ENCODE measurements at places on chromosomes 16 and 17.
A peak's percentile ranks its signal among the peaks of the same experiment; 100 is the strongest.

- no peak for DNase-seq
Measured at GRCh38 chr16:78278056-78278450, 178.6 kb downstream of the WWOX start.

- DNase-seq: no peak
Measured at GRCh38 chr16:30924913-30925631, 1.7 kb downstream of the FBXL19 start.

DNA sequence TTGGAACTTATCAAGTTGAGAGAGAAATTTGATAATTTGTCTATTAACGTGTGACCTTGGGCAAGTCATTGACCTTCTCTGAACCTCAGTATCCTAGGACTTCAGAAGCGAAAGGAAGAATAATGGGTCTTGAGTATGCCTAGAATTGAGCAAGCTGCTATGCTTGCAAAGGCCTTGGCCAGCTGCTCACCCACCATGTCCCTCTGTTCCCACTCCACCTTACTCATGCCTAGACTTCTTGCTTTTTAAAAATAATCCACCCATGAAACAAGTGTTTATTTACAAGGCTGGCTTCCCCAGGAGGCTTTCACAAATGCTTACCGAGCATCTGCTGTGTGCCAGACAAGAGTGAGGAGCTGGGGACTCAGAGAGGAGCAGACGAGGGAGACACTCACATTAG lies 590.6 kb downstream of the MAF start:
- no peak for DNase-seq

- no peak for DNase-seq
Measured at GRCh38 chr17:74574489-74575142, 7.3 kb upstream of the CD300H start.

DNA sequence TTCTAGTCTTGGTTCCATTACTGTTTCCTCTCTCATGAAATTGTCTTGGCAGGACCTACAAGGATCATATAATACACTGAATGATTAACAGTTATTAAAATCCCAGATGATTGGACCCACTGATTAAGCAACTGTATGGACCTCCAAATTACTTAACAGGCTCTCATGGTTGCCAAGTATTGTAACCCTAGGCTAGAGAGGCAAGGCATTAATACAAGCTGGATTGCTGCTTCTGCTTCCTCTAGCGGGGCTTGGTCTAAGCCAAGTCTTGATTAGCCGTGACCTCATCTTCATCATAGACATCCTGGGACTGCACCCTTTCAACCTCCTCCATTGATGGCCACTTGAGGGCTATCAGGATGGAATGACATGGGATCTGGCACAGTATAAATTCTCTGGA lies 46.9 kb downstream of the SYCE1L start:
- DNase-seq: no peak

GRCh38 chr16:61993108-61993507 lies 43.1 kb downstream of the CDH8 start:
- no peak for DNase-seq

- peak; percentile 37 for DNase-seq
Measured at GRCh38 chr17:9021158-9021991, at the start of gene NTN1. NTN1 (plus strand) TSS chr17:9021510; CDS start chr17:9022374, 864 bp downstream.

DNA sequence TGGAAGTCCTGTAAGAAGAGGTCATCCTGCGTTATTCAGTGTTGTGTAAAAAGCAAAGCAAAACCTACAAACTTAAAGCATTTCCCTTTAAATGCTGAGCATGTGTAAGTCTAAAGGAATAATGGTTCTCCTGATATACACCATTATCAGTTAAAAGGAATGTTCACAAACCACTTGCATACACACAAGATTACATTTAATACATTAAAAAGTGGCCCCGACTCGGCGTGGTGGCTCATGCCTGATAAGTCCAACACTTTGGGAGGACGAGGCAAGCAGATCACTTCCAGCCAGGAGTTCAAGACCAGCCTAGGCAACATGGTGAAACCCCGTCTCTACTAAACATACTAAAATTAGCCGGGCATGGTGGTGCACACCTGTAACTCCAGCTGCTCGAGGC lies 30.5 kb downstream of the CPPED1 start:
- DNase-seq: no peak

DNA sequence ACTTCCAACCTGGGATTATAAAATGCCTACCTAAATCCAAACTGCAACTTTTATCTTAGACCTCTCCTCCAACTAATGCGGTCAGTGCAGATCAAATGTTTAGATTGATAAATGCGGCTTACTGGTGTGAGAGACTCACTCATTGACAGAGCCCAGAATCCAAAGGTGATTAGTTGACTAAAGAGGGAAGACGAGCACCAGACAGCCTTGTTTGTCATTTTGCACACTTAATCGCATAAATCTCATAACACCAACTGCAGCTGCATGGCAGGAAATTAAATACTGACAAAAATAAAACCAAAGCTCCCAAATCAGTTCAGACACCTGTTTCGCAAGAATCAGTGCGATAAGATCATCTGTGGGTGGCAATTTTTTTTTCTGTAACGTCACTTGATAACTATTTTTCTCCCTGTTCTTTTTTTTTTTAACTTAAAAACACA lies 35.9 kb downstream of the NACA2 start:
- DNase-seq: no peak

- no peak for DNase-seq
Measured at GRCh38 chr16:53598511-53599275, 95.7 kb upstream of the AKTIP start.

- no peak for DNase-seq
Measured at GRCh38 chr17:77877646-77878355, 80.7 kb upstream of the TNRC6C start.

DNA sequence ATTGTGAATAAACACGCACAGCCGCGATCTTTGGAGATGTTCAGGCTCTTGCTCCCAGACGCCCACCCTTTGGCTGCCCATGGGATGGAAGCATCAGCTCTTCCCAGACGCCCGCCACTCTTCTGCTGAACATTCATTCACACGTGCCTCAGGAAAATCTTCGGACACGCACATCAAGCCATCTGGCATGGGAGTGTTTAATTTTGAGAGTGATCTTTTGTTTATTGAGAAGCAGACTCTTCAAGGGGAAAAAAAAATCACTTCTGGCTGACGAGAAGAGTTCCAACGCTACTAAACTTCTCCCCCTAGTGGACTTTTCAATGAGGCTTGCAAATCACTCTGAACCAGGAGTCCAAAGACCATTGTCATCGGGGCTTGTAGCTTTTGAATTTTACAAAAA lies 62.0 kb upstream of the NUDT7 start:
- DNase-seq: no peak

DNA sequence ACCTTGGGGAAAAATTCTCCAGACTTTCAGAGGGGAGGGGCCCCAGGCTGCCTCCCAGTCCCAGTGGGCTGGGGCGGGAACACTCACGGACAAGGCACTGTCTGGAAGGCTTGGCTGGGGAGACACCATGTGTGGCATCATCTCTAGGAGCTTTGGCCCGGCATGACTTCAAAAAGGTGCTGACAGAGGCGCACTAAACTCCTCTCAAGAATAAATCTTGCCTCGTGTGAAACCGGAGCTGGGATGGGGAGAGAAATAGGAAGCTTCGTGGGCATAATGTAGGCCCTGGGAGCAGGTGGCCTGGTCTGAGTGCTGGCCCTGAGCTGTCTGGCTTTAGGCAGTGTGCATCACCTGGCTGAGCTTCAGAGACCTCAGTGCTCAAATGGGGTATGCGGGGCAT lies 5.7 kb downstream of the WSCD1 start:
- DNase-seq: no peak

DNA sequence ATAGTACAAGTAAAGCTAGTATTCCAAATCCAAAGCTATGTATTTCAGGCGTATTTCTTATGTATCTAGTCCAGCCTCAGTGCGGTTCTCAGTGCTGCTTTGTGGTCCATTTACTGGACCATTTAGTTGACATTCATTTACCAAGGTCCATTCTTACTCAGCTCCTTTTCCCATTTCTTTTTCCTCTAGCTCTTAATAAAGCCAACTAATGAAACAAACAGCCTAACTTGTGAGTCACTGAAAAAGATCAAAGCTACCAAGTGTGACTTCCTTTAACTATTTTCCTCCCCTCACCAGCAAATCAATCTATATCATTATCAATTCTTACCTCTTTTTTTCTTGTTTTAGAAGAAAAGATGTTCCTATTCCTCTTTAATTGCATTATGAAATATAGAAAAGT lies 64.0 kb downstream of the CYB561 start:
- no peak for DNase-seq

GRCh38 chr17:78226759-78227454 lies 4.5 kb upstream of the TMEM235 start:
- DNase-seq: no peak

GRCh38 chr16:88390735-88391134 lies 8.0 kb downstream of the ZNF469 start:
- DNase-seq: no peak

DNA sequence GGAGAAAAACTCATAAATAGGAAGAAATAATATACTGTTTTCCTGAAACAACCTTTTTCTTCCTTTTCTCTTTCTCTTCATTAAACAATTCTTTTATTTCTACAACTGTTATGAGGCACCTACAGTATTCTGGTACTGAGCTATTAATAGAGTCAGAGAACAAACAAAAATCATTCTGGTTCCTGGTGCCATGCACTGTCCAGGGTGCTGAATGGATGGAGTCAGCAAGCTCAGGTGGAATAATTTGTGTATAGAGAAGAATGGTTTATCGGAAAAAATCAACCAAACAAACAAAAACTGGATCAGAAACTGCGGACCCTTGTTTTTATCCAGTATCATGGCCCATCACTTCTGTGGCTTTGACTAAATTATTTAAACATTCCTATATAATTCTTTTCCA lies 430.3 kb upstream of the GOT2 start:
- no peak for DNase-seq

DNA sequence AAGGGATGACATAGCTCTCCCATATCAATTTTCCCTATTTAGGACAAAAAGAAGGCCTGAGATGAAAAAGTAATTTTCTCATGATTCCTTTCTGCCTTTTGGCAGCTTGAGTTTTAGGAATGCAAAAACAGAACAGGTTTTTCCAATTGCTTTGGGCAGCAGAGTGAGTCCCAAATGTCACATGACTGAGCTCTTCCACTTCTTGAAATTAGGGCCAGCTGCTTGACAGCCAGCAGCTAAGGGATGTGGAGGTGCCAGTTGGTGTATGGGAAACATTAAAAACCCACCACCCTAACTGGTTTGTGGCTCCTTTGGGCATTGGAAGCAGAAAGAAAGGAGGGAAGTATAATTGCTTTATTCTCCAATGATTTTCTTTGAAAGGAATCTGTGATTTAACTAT lies 133.8 kb upstream of the FAM20A start:
- no peak for DNase-seq

DNA sequence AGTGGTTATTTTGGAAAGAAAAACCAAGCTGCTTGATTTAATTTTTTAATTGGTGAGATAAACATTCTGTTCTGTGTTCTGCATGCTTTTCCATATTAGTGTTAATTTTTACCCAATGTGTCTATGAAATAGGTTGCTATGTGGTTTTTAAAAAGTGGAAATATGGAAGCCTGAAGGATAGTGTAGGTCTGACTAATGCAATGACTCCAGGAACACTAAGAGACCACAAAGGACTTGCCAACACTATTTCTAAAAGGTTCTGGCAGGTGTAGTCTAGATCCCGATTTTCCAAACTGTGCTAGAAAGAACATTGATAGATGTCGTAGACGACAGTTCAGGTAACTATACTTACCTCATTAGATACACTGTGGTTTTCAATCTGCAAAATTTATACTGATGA lies 877.4 kb upstream of the GOT2 start:
- no peak for DNase-seq

DNA sequence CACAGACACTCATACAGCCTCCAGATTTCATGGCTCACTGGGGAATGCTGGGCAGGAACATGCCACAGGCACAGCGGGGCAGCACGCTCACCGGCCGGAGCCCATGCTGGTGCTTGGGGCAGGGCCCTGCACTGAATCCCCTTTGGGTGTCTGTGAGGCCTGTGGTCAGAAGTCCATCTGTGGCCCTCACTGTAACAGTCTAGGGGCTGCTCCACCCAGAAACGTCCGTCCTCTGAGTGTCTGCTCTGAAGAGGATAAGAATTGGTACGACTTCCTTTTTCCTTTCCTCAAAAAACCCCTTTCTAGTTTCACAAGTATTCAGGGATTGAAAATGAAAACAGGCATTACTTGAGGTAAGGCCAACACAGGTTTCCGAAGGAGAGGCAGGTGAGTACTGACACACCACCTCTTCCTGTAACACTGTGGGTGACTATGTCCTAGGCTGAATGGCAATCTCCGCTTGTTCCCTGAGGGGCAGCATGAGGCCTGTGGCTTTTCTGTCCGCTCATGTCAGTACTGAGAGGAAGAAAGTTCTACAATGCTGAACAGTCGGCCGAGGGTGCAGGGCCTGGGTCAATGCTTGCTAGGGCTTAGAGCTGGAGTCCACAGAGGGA lies 42.5 kb downstream of the TMEM11 start:
- no peak for DNase-seq

GRCh38 chr16:30658731-30659506 lies 688 bp downstream of the FBRS start:
- DNase-seq: no peak

- DNase-seq: no peak
Measured at GRCh38 chr17:78923660-78924453, 1.3 kb downstream of the TIMP2 start.

DNA sequence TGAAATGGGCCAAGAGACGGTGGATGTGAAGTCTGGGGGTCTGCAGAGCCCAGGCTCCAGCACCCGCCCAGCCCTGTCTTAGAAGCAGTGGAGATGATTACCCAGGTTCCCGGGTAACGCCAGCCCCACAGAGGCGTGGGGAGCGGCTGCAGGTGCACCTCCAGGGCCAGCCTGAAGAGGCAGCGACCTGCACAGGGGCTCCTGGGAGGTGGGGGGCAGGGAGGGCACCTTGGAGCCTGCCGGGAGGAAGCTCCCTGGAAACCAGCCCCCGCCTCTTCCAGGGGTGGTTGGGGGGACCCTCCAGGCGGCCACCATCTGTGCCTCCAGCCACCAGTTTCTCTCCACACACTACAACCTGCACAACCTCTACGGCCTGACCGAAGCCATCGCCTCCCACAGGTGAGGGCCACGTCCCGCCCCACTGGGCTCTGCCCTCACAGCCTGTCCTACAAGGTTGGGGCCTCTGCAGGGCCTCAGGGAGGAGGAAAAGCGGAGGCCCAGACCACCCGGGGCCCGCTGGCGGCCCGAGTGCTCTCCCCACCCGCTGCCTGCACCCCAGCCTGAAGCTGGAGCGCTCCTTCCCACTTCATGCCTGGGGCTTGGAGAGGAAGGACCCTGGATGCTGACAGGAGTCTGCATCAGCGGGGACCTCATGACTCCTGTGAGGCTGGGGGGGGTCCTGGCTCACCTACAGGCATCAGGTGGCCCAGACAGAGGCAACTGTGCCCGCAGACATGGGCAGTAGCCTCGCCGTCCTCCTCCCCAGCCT lies 10.5 kb downstream of the GAA start:
- no peak for DNase-seq

GRCh38 chr16:89174055-89174827 lies 2.7 kb downstream of the CDH15 start:
- DNase-seq: no peak

GRCh38 chr17:41475421-41475820 lies 5.5 kb downstream of the KRT35 start:
- no peak for DNase-seq

- DNase-seq: no peak
Measured at GRCh38 chr17:63474586-63475460, 2.0 kb upstream of the ACE start.

Data from stimulated activated CD8-positive, alpha-beta memory T cell treated with anti-CD3 and anti-CD28 coated beads, Interleukin-15, amount 100 ng/mL, for 48 hours (primary cell).